ENCODE measurements at places on chromosomes 5 and 9. TPM values are rescaled to one million over a fixed set of nuclear protein-coding genes. Genes with fewer than 3 reads are reported as not detected.

The ZNF354B gene
- 10.0 TPM for total RNA-seq

The C8G gene
- total RNA-seq, result not detected

The PHF19 gene
- total RNA-seq, result 174 TPM

The ACTBL2 gene
- total RNA-seq, result not detected

The FLT4 gene
- total RNA-seq, result 4.4 TPM

The ZNF454 gene
- not detected for total RNA-seq

The FAXDC2 gene
- not detected for total RNA-seq

The CREBRF gene
- total RNA-seq, result 5.6 TPM

The SLC36A3 gene
- total RNA-seq, result not detected

The RAD1 gene
- 48.2 TPM for total RNA-seq

All from activated CD8-positive, alpha-beta memory T cell treated with anti-CD3 and anti-CD28 coated beads for 36 hours (primary cell).